Activated CD8-positive, alpha-beta memory T cell treated with anti-CD3 and anti-CD28 coated beads for 4 hours (primary cell): ENCODE measurements at places on chromosomes 2 and 18.

DNA sequence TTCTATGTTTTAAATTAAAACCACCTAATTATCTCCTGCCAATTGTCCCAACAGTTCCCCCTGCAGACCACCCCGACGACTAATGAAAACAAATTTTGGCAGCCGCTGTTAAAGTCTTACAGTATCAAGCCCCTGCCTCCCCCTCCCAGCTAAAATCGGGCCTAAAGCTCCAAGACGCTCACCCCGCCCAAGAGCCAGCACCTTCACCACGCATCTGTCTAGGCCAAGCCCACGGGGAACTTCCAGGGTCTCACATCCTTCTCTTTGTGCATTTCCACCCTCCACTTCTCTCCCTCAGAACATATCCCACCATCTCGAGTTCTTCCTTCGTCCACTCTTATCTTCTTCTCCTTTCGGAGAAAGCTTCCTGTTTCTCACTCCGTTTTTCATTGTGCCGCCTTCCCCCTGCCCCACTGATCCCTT lies 445 bp downstream of the PRPF40A start:
- DNase-seq: no peak

DNA sequence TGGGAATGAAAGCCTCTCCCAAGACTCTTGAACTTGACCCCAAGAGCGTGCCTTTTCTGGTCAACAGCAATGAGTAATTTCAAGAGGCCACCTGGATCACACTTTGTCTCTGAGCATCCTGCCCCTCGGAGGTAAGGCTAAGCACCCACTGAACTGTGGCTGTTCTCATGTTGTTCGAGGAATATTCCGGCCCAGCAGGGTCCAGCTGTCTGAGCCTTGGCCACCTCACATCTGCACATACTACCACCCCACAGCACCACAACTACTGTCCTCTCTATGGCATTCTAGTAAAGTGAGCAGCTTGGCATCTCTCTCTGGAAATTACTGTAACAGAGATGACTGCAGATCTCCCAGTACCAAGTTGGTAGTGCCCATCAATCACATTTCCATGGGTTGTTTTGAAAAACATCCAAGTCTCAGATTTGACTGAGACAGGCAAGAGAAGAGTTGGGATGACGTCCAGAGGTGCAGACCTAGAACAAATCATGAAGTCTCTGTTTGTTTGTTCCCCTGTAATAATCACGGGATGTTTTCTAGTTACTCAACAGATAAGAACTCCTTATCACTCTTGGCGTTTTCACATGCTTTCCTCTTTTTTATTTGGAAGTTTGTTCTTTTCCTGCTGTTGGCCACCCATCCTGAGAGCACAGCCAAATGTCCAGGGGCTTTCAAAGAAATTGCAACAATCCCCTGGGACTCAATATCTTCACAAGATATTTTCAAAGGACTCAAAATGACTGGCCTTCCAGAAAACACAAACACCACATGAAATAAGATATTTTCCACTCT lies 336.0 kb upstream of the TNP1 start:
- DNase-seq: no peak

DNA sequence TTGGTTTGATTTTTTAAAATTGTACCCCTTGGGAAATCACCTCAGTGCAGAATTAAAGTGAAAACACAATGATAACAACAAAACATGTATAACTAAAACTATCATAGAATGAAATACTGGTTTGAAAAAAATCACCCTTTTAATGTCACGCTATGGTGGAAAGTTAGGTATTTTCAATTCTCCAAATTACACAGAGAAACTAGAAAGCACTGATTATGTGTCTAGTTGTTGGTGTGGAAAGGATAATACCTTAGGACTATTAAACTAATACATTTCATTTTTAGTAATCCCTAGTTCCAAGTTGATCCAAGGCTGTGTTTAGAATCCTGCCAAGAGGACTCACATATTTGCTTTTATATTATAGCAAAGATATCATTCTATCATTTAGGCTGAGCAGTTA lies 71.2 kb downstream of the NUP35 start:
- DNase-seq: no peak

DNA sequence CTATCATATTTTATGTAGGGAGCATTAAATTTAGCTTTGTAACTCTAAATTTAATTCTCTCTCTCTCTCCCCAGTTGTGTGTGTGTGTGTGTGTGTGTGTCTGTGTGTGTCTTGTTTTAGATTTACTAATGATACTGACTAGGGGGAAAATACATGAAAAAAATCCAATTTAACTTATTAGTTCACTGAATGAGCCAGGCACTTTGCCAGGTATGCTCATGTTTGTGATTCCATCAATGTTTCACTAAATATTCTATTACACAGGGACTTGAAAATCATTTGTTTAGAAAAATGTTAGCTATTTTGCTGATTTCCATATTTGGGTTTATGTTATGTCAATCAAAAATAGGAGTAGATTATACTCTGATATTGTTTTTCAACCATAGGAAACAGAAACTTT lies 203.7 kb upstream of the ZNF804A start:
- no peak for DNase-seq

- DNase-seq: no peak
Observed at GRCh38 chr2:170500104-170500503, 215.0 kb upstream of the SP5 start.

- DNase-seq: no peak
Observed at GRCh38 chr2:222485367-222486211, 61.2 kb downstream of the SGPP2 start.

GRCh38 chr18:37554399-37554787 lies 11.2 kb downstream of the CELF4 start:
- no peak for DNase-seq

- DNase-seq: no peak
Observed at GRCh38 chr18:79770826-79771225, 26.9 kb upstream of the KCNG2 start.

GRCh38 chr2:166173263-166173662 lies 45.4 kb upstream of the SCN1A start:
- no peak for DNase-seq

DNA sequence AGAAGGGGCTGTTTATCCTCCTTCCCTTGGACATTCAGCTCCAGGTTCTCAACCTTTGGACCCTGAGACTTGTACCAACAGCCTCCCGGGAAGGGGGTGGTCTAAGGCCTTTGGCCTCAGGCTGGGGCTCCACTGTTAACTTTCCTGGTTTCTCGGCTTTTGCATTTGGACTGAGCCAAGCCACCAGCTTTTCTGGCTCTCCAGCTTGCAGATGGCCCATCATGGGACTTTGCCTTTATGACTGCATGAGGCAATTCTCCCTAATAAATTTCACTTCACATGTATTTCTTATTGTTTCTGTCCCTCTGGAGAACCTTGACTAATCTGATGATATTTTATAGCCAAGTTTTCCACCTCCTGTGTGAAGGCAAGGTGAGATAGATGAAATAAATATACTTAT lies 180.8 kb downstream of the PPP1R1C start:
- DNase-seq: no peak

DNA sequence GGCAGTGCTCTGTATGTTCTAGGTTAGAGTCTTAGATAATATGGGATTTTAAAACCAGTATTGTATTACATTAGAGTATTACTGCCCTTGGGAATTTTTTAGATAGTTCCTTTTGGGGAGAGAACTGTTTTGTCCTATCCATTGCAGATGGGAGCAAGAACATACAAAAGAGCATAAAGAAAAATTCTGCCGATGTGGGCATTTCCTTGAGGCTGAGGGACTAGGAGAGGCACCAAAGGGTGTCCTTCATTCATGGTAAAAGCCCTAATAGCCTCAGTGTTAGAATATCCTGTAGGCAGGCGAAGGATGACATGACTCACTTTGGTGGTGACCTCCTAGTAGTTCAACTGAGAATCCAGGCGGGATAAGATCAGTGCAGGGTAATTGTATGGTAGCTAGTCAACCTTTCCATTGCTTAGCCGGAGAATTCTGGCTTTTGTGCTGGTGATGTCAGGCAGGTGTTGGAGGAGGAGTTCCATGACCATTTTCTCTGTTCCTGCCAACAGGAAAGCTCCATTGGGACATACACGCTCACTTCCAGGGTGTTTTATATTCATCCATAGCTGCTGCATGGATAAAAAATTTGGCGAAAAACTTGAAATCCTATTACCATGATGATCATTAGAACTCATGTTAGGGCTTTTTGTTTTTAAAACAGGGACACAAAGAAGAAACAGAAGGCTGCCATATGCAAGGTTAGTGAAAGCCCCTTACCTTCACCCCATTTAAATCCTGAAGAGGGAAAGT lies 28.1 kb downstream of the EPAS1 start:
- no peak for DNase-seq

- no peak for DNase-seq
Observed at GRCh38 chr18:48558248-48558647, 19.4 kb downstream of the CTIF start.

- no peak for DNase-seq
Observed at GRCh38 chr2:97857553-97857952, 138.2 kb downstream of the TMEM131 start.

DNA sequence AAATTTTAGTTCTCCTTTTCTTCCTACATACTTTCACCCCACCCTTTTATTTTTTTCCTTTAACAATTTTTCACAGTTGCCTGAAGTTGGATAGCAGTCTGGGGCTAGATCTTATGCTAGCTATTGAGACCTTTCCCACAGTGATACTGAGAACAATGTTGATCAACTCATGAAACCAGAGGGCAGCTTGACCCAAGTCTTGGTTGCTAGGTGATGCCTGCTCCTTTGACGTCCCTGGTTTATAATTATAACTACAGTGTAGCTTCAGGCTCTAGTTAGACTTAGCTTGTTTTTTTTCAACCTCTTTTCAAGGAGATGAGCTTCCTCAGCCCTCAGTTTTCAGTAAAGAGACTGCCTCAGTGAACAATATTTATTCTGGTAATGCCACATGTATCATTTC lies 648.5 kb downstream of the IRS1 start:
- DNase-seq: no peak

GRCh38 chr2:74843433-74843832 lies 9.5 kb downstream of the HK2 start:
- DNase-seq: no peak

GRCh38 chr2:134498654-134499053 lies 220.1 kb downstream of the TMEM163 start:
- no peak for DNase-seq
